ENCODE measurements at places on chromosomes 5 and 9. TPM values are rescaled to one million over a fixed set of nuclear protein-coding genes. Genes with fewer than 3 reads are reported as not detected.
A peak's percentile ranks its signal among the peaks of the same experiment; 100 is the strongest.

Gene RANBP3L
- total RNA-seq: 0.50 TPM

GRCh38 chr9:108476574-108476973 lies 379.2 kb downstream of the ACTL7B start:
- DNase-seq: peak; percentile 45

- DNase-seq: no peak
These were observed 28.8 kb downstream of the PDE4D start for GRCh38 chr5:59864718-59865117.

Gene F12
- 8.5 TPM for total RNA-seq

Gene ZNF354B
- total RNA-seq: 4.3 TPM

Gene GDNF
- 1.4 TPM for total RNA-seq

GRCh38 chr5:112532654-112533360 lies 113.7 kb upstream of the EPB41L4A start:
- DNase-seq: no peak

Gene RASGRF2
- total RNA-seq: 6.4 TPM

- peak; percentile 64 for DNase-seq
These were observed 64.0 kb upstream of the FOXE1 start for GRCh38 chr9:97788763-97789663.

DNA sequence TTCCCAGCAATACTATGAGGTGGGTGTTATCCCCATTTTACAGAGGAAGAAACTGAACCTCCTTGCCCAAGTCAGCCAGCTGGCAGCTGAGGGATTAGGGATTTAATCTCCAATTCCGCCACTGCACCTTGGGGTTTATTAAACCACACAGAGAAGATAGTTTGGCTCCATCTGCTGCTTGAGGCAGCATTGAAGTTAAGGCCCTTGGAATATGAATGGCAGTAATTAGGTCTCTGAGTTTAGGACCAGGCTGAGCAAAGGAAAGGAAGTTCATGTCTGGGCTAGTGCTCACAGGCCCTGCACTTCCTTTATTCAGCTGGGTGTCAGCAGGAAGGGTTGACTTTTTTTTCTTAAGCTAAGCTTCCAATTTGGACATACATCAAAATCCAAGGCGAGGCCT lies 86.9 kb upstream of the GDNF start:
- DNase-seq: peak; percentile 14

GRCh38 chr5:148309746-148310145 lies 2.5 kb upstream of the SPINK7 start:
- no peak for DNase-seq

Gene DOLK
- total RNA-seq: 23.4 TPM

- no peak for DNase-seq
These were observed 188.0 kb upstream of the PIK3R1 start for GRCh38 chr5:68027519-68027918.

Gene TAS2R1
- total RNA-seq: not detected

- DNase-seq: peak; percentile 36
These were observed 4.0 kb upstream of the CLIC3 start for GRCh38 chr9:137000177-137000930.

Gene AGXT2
- not detected for total RNA-seq

- no peak for DNase-seq
These were observed 258.6 kb downstream of the TLE1 start for GRCh38 chr9:81430727-81431126.

- peak; percentile 38 for DNase-seq
These were observed 4.8 kb upstream of the GFI1B start for GRCh38 chr9:132973713-132974112.

Gene SLC6A7
- 0.03 TPM for total RNA-seq

Gene EIF4E1B
- total RNA-seq: not detected

GRCh38 chr5:6543830-6544560 lies 88.8 kb downstream of the NSUN2 start:
- DNase-seq: no peak

GRCh38 chr5:5042806-5043205 lies 97.3 kb upstream of the ADAMTS16 start:
- no peak for DNase-seq

DNA sequence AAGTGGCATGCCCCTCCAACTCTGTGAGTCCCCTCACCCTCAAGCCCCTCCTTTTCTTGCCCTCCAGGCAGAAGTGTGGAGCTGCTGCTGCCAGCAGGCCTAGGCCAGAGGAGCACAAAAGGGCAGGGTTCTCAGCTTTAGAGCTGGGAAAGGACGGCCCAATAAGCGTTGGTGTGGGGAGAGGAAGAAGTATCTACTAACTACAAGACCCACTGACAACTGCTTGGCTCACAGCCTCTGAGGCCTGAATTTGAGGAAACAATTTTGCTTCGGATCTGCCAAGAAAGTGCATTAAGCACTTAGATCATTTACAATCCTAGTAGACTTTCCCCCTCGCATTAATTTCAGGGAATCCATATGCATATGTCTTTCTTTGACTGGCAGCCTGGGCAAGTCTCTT lies 179.4 kb downstream of the SNX18 start:
- DNase-seq: no peak

Gene ZDHHC21
- 5.8 TPM for total RNA-seq

Gene PLAC8L1
- total RNA-seq: not detected

DNA sequence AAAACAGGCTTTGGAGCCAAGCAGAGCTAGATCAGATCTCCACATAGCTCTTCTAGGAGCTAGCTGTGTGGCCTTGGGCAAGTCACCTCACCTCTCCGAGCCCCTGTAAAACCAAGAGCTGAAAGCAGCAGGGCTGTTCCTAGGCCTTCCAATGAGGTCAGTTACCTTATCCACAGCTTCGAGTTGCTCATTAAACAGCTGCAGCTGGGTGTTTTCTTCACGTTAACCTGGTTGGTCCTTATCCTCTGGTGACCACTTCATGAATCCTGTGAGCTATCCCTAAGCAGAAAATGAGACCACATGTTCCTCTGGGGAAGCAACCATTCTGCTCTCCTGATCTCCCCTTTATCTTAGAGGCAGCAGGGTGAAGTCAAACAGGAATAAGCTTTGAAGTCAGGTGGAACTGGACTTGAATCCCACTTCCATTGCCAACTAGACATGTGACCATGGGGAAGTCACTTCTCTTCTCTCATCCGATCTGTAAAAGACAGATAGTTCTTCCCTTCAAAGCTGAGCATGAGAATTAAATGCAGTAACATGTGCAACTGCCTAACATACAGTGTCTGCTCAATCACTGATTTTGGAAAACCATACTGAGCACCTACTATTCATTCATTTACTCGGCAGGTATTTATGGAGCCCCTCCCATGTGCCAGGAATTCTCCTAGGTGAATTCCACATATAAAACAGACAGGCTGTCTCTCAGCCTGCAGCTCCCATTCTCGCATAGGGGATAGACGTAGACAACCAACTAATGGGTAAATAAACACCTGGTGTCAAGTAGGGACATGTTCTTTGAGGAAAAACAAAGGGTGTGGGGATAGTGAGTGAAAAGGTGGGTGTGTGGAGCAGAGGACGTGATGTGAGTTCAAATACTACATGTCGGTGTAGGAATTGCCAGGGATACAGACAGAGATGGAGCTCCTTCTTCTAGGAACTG lies 111.7 kb upstream of the BOD1 start:
- DNase-seq: no peak

GRCh38 chr5:88677943-88678769 lies 204.8 kb downstream of the MEF2C start:
- no peak for DNase-seq

- DNase-seq: no peak
These were observed 330.7 kb upstream of the ADAMTSL1 start for GRCh38 chr9:18143073-18143745.

DNA sequence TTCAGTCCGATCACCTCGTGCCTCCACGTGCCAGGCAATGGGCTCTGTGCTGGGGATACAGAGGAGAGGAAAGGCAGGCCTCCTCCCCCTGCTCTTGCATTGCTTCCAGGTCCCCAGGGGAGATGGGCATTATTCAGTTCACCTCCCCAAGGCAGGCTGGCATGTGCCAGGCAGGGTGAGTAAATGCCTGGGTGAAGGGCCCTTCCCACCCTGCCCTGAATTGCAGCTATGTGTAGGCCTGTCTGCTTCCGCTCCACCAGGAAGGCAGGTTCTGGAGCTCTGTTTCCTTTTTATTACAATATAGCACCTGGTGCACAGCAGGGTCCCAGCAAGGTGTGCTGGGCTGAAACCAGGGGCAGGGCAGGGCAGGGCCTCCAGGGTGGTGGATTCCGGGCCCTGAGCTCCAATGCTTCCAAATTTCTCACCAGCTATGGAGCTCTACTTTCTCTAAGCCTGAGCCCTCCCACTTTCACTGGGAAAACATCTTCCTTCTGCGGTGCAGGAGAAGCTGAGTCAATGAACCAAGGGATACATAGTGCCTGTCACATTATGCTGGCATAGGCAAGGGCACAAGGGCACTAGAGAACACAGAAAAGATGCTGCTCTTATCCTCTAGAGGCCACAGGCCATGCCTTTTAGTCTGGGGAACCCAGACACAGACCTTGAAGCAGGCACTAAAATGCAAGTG lies 42.0 kb downstream of the SHB start:
- no peak for DNase-seq

DNA sequence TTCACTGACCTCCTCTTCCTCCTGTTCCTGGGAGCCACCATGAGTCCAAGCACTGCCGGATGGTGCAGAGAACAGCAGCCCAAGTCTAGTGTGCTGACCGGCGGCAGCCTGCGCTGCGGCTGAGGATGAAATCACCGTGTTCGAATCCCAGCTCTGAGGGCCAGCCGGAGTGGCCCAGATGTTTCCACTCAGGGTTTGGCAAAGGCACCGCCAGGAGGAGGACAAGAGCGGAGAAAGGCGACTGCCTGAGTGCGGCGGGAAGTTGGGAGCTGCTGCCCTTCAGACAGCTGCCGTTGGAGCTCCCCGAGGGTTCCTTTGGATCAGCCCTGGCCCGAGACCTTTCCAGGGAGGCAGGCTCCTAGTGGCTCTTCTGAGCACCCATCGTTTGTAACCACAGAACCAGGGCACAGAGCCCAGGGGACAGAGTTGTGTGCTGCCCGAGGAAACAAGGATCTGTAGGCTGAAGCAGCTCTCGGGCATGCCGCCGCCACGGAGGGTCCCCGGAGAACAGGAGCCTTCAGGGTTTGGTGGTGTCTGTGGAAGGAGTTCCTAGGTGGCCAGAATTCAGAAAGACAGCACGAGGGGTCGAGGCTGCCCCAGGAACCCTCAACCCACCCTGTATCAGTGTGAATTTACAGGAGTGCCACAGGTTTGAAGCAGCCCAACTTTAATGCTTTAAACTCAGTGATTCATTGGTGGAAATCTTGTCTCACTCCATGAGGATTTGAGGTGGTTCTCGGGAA lies 115.6 kb upstream of the COL5A1 start:
- DNase-seq: no peak

GRCh38 chr9:129900263-129901027 lies 65.2 kb downstream of the USP20 start:
- DNase-seq: no peak

Gene TDRD7
- total RNA-seq: 7.2 TPM

GRCh38 chr9:16271967-16272366 lies 598.5 kb downstream of the BNC2 start:
- DNase-seq: no peak

DNA sequence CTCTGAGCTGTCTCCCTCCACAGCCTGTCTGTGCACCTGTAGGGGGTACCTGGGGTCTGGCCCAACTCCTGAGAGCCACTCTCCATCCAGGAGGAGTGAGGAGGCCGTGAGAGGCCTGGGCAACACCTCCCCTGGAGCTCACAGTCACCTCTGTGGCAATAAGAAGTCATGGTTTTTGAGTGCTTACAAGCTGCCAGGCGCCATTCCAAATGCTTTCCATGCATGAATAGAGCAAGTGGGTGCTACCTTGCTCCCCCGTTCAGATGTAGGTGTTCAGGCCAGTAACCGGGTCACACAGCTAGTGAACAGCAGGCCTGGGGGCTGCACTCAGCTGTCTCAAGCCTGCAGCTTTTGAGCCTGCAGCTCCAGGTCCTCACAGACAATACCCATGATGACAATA lies 30.6 kb downstream of the CORO2A start:
- DNase-seq: no peak

GRCh38 chr5:38923661-38924451 lies 78.0 kb downstream of the OSMR start:
- DNase-seq: no peak

Data from HT1080 (cell line).